ENCODE measurements at places on chromosomes 12 and 14.

DNA sequence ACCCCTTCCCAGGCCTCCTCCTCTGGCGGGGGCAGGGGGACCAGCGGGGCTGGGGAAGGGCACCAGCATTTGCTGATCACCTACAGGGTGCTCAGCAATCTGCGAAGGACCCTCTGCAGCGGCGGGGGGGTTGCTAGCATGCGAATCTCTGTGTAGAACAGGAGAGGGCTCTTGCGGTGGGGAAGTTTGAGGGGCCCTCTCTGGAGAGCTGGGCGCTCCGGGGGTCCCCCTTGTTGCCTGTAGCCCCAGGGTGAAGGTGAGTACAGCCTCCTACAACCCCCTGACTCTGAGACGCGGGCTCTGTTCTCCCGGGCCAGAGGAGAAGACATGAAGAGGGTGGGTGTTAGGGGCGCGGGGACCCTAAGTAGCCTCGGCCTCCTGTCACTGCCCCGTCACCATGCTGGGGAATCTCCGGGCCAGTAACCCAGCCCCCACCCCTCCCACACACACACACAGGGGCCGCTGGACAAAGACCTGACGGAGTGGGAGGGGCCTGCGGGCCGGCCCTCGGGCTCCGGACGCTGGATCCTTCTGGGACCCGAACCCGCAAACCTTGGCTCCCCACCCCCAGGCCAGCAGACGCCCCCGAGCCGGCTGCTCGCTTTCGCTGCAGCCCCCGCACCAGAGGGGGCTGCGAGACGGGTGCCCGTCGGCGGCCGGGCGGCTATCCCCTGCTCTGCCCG is 734 bp downstream of the FIGNL2 start:
- DNase-seq = no peak

DNA sequence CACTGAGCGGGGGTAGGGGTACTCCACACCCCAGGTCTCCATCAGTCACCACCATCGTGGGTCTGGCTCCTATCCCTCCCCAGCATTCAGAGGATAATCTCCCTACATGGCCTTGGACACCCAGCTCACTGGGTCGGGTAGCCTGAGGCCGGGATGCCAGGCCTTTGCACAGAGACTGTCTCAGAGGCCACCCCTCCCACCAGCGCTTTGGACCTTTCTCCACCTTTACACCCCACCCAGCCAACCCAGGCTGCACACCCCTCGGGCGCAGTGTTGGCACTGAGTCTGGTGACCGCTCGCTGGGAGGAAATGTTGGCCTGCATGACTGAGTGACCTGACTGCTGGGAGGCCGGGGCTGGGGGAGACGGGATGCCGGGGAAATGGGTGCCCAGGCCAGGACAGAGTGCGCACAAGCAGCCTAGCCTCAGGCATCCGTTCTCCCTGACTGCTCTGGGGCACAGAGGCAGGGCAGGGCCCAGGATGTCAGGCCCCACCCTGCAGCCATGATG is 10.6 kb upstream of the LBHD2 start:
- no peak for DNase-seq

GRCh38 chr14:51889851-51890250 is 29.4 kb downstream of the GNG2 start:
- DNase-seq = no peak

DNA sequence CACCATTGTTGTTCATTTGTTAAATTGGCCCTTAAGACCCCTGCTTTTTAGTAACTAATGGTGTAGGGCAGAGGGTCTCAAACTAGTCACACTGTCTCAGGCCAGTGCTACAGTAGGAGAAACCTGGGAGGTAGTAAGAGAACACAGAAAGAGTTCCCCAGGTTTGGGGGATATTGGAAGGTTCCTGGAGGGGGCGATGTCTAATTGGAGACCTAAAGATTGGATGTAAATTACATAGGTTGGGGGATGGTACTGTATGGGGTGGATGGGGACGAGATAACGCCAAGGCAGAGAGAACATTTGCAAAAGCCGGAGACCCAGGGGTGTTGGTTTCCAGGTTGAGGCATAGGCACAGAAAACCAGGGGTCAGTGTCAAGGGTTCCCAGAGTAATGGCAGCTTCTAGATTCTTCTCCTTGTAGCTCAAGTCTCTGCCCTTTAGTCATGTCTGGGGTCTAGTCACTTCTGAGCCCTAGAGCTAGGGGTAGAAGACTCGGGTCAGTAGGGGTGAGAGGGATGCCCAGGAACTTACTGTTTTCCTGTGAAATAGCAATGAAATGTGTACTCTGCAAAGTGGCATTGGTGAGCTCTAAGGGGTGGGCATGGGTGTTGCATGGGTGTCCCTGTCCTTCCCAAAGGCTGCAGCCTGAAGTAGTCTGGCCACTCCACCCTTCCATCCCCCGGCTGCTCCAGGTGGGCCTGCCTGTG is 21.8 kb downstream of the PLEKHG3 start:
- peak; percentile 8 for DNase-seq

- no peak for DNase-seq
Observed at GRCh38 chr12:97177481-97177880, 270.4 kb downstream of the NEDD1 start.

DNA sequence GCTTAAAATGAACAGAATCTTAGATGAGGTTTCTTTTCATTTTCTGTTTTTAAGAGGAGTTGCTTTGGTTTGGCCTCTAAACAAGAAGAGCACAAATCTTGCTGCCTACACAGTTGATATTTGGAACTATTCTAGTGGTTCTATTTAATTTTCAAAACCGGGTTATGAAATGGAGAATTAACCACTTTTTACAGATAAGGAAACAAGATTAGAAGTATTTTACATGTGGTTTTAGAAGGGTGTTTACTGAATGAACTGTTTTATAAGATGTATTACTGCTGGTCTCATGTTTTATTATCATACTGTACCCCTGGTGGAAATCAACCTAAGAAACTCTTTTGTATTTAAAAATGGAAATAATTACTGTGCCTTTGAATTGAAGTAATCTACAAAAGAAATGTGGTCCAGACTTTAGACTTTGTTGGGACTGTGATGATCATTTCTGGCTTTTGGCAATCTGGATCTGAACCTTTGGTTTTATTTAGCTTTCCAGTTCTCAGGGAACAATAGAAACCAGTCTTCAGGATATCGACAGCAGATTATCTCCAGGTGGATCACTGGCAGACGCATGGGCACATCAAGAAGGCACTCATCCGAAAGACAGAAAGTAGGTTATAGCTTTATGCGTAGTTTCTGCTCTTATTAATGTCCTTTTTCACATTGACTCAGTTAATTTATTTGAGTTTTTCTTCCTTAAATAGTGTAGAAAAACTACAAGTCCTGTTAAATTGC is 43.2 kb downstream of the TBK1 start:
- DNase-seq = no peak

GRCh38 chr14:102510616-102511520 is 1.3 kb upstream of the ANKRD9 start:
- DNase-seq = peak; percentile 57

- no peak for DNase-seq
Observed at GRCh38 chr14:81589381-81590065, 55.9 kb upstream of the SEL1L start.

DNA sequence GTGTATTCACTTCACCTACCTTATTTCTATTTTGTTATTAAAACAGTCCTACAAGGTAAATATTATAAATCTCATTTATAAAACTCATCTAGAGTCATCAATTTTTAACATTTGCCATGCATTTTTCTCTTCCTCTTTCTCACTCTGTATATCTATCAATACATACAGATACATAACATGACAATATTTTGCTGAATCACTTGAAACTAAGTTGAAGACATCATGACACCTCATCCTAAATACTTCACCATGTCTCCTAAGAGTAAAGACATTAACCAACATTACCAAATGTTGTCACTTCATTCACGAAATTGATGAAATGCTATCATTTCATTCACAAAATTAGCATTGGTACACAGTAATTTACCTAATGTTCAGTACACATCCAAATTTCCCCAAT is 181.8 kb downstream of the PAX9 start:
- DNase-seq = no peak

GRCh38 chr14:77886010-77886409 is 86.1 kb downstream of the ADCK1 start:
- no peak for DNase-seq

DNA sequence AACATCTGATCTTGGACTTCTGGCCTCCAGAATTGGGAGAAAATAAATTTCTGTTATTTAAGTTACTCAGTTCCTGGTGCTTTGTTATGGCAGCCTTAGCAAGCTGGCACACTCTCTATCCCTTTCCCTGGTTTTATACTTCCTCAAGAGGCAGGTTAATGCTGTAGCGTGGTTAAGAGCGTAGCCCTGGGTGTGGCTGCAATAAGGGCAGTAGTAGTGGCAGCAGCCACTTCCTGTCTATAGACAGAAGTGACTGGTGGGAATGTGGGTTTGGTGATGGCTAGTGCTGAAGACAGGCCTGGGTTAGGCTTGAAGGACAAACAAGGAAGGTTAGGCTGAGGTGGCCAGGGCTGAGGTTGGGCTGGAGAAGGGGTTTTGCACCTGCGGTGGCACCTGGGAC is 3.6 kb upstream of the LGALS3 start:
- no peak for DNase-seq

GRCh38 chr14:55277972-55278740 is 6.9 kb downstream of the FBXO34 start:
- DNase-seq = no peak

DNA sequence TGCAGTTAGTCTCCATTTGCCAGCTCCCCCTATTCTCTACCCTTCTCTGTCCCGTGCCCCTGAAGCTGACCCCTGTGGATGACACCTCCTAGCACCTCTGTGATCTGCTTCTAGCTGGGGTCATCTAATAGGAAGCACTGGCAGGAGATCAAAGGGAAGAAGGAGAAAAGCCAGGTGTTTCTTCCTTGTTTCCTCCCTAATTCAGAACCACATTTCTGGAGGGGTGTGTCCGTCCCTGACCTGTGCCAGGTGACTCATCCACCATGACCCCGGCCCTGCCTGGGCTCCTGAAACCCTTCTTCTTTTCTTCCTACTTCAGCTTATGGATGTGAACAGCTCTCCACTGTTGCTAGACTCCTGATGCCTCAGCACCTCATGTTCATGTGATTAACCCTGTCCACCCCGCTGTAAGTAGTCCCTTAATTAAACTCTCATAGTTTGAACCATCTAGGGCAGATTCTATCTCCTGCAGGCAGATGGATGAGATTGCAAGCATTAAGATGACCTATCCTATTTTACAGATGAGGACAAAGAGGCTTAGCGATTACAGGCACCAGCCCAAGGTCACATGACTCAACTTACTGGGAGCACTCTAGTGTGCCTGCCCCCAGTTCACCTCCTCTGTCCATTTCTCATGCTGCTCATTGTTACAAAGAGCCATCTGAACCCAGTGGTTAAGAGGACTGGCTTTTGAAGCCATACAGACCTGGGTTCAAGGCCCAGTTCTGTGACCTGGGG is 770.5 kb downstream of the MED13L start:
- no peak for DNase-seq

- no peak for DNase-seq
Observed at GRCh38 chr12:132024758-132025157, 75.0 kb downstream of the EP400 start.

DNA sequence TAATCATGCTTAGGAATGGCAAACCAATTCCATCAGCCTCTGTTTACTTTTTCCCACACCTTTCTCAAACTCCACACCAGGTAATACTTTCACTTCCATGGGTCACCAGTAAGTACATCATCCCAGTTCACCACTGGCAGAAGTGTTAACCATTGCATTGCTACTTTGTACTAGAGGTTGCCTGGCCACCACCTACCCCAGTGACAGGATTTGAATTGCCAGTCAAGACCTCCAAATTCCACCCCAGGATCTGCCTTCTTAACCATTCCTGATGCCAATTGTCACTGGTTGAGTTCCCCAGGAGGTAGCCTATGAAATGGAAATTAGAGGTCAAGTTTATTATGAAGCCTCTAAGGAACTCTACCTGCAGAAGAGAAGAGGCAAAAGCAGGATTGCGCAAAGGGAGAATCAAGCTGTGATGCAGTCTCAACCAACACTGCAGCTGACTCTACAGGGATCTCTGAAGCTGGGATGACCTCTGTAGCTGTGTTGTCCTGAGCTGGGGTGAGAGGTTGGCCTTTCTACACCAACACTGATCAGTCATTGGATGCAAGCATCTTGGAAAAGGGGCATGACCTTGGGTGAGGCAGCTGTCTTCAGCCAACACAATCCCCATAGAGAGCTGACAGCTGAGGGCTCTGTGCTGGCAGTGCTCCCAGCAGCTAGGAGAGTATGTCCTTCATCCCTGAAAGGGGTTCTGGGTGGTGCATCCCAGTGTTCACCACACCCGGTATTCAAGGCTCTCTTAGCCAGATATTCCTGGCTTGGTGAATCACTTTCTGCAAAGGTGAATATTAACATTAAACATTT is 37.0 kb upstream of the HMGA2 start:
- peak; percentile 38 for DNase-seq

DNA sequence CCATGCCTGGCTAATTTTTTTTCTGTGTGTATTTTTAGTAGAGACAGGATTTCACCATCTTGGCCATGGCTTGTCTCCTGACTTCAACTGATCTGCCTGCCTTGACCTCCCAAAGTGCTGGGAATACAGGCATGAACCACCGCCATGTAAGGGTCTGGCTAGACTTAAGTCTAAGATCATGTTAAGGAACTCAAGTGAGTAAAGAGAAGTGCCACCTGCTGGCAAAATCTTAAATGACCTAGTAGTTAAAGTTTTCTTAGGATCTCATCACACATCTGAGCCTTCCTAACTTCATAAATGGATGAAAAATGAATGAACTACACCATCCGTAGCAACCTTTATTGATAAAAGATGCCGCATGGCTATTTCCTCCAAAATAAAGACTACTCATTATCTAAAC is 1.7 kb upstream of the C12orf56 start:
- no peak for DNase-seq

- DNase-seq = no peak
Observed at GRCh38 chr12:40258371-40258770, 33.6 kb downstream of the LRRK2 start.

GRCh38 chr12:68352067-68352466 is 19.9 kb upstream of the MDM1 start:
- DNase-seq = no peak

DNA sequence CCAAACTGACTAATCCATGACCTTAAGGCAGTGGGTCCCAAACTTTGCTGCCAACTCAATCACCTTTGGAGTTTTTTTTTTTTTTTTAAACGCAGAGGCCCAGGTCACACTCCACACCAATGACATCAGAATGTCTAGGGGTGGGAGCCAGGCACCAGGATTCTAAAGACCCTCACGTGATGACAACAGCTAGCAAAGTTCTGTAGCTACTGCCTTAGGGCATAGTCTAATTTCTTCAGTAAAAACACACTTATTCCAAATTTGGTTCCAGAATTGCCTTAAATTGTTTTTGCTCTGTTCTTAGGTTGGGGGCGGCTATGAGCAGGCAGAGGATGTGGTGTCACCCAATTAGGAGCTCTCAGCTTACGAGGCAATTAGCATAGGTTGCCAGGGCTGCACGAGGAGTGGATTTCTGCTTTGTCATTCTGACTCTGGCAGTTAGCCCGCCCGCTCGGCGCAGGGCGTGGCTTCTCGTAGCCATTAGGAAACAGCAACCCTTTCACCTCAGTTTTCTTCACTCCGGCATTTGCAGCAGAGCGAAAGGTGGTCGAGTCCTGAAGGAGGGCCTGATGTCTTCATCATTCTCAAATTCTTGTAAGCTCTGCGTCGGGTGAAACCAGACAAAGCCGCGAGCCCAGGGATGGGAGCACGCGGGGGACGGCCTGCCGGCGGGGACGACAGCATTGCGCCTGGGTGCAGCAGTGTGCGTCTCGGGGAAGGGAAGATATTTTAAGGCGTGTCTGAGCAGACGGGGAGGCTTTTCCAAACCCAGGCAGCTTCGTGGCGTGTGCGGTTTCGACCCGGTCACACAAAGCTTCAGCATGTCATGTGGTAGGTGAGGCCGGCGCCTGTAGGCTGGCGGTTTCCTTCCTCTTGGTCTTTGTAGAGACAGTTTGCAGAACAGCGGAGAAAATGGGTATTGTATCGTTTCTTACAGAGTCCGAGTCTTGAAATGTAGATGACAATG is 16.7 kb upstream of the EID3 start:
- peak; percentile 91 for DNase-seq

All from left hindlimb (tissue), 1 donor.